ENCODE measurements at places on chromosomes 1 and 21.

GRCh38 chr1:145858238-145858900, 512 bp downstream of the PIAS3 start:
- no peak for DNase-seq

GRCh38 chr1:41474490-41475271, 9.8 kb downstream of the EDN2 start:
- DNase-seq: no peak

DNA sequence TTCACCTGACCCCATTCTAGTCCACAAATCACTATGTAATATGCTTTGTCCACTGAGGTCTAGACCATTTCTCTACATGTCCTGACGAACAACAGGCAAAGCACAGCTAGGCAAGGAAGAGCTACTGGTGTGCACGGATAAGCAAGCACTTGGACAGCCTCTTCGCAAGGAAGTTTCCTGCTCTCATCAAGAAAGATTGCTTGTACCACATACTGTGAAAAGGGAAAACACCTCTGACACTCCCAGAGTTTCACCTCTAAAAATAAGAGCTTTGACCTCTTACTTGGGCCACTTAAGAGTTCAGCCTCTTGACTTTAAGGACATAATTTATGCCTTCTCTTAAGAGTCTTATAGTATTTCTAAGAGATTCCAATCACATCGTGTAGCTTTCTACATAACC, 36.0 kb upstream of the LPAR3 start:
- no peak for DNase-seq

GRCh38 chr1:31433396-31433930, 20.4 kb downstream of the SERINC2 start:
- no peak for DNase-seq

GRCh38 chr21:29168891-29169315, 38.5 kb downstream of the MAP3K7CL start:
- no peak for DNase-seq

GRCh38 chr1:163346326-163346870, 24.6 kb downstream of the NUF2 start:
- DNase-seq: no peak

GRCh38 chr1:158087320-158087927, 93.3 kb upstream of the CD1D start:
- DNase-seq: no peak

DNA sequence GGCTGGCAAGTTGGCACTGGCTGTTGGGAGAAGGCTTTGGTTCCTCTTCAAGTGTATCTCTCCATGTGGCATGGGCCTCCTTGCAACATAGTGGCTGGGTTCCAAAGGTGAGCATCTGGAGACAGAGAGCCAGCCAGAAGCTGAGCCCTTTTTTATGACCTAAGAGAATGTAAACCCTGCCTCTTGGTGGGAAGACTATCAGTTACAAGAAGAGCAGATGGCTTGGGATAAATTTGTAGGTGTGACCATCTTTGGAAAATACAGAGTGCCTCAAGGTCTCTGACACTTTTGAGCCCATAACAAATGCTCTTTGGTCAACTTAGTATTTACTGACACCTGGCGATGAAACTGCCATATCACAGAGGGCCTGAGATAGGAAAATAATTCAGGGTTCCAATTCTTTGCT, 31.4 kb upstream of the PRELP start:
- no peak for DNase-seq

DNA sequence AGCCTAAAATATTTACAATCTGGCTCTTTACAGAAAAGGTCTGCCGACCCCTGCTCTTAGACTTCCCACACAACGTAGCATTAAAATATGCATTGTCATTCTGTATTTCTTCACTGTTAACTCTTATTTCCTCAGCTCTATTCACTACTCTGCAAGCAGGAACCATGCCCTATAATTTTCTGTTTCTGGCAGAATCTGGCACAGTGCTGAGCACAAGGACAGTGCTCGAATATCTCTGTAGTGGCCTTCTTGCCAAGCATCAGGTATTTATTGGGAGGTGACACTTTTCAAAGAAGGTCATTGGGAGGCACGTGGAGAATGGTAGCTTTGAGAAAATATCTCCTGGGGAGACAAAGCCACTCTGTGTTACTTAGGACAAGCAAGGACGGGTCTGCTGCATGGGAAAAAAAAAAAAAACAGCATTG, 77.9 kb downstream of the PSMG1 start:
- DNase-seq: no peak

GRCh38 chr1:45846931-45847330, 43.5 kb downstream of the MAST2 start:
- DNase-seq: no peak

GRCh38 chr1:24870551-24871195, 59.4 kb downstream of the RUNX3 start:
- no peak for DNase-seq

DNA sequence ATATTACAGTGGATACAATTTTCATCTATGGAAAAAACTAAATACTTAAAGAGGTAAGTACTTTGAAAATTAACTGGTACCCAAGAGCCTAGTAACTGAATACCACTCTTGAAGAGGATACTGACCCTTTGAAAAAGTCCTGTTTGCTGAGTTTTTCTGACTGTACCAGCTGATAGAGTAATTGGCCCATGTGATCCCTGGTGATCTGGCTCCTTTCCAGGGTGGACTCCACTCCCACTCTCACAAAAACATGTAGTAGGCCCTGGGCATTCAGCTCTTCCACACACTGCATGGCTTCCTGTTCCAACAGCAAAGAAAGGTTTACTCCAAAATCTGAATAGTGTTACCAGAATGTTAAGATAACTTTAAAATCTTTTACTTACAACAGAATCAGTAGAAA, 53.6 kb upstream of the HP1BP3 start:
- DNase-seq: no peak

DNA sequence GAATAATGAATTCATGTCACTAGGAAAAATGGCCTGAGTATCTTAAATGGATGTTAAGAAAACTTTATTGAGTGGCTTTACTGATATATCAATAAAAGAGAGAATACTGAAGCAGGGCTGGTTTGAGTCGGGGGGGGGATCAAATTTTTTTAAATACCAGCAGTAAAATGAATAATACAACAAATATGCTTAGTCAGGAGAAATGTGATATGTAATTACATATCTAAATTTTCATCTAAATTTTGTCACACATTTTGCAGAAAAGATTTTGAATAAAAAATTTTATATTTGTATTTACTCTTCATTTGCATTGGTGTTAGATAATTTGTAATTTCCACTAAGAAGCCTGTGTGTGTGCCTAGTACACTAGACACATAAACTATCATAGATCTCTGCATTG, 2300.2 kb downstream of the MRPL39 start:
- DNase-seq: no peak

GRCh38 chr1:113917400-113918082, 11.6 kb upstream of the HIPK1 start:
- DNase-seq: no peak

Measured in cortex of kidney (tissue), 1 donor.